HTR-8/SVneo (cell line): ENCODE measurements at places on chromosomes 2 and 18.

- DNase-seq, result no peak
Measured at GRCh38 chr2:98487101-98487805, 42.6 kb downstream of the INPP4A start.

DNA sequence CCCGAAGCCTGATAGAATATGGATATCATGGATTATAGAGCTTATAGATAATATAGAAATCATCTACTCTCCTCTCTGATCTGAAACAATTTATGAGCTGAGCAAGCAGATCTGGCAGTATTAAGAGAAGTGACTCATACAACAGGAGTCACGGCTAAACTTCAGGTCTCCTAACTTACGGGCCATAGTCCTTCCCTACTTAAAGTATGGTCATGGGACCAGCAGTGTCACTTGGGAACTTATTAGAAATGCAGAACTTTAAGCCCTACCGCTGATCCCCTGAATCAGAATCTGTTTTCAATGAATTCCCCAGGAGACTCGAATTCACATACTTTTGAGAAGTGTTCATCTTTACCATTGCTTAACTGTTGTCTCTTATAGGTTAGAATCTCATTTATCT is 195.7 kb upstream of the FANCL start:
- DNase-seq, result no peak

- DNase-seq, result no peak
Measured at GRCh38 chr18:36389811-36390581, 92.5 kb downstream of the FHOD3 start.

- DNase-seq, result no peak
Measured at GRCh38 chr18:38539371-38539770, 973.8 kb upstream of the CELF4 start.

DNA sequence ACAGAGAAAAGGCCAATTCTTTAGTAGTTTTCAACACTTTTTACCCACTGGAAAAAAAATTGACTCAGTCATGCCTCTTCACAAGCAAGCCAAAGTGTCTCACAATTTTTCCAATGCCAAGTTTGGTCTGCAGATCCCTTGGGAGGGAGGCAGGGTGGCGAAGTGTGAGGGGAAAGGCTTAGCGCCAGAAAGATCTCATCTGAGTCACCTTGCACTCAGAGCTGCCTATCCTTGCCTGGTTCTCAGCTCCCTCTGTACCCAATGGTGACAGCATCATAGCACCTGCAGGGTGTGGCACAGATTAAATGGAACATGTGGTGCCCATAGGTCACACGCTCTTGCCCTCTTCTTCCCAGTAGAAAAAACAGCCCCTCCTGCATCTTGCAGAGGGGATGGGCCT is 55.2 kb upstream of the GYPC start:
- no peak for DNase-seq

DNA sequence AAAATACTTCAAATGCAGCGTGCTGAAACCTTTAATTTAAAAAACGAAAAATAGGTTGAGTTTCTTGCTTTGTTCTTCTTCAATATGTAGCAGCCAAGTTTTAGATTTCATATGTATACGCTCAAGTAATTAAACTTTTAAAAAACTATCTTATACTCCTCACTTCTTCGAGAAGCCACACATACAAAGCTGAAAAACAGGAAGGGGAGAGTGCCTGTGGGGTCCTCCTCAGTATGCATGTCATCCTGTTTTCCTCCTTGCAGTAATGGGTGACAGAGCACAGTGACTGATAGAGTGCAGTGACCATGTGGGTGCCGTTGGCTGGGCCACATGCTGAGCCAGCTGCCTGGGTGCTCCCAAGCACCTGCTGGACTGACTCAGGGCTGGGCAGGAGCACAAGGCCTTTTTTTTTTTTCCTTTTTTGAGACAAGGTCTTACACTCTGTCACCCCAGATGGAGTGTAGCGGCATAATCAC is 33.3 kb downstream of the UXS1 start:
- no peak for DNase-seq

DNA sequence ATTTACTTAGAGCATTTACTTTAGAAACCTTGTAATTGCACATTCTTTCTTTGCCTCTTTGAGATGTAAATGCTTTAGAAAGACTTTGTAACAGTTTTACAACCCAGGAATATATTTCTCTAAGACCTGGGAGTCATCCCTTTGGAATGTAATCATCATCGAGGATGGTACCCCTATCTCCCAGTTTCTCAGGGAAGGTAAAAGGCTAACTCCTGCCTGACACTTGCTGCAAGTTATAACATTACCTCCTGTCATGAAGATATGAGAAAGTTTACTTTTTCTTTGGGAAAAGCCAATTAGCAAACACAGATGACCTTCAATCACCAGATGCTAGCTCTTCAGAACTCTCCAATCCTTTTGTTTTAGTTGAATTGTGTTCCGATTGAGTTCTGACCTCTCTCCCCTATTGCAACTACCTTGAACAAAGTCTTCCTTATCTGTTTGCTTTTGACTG is 420.3 kb upstream of the FSIP2 start:
- no peak for DNase-seq

DNA sequence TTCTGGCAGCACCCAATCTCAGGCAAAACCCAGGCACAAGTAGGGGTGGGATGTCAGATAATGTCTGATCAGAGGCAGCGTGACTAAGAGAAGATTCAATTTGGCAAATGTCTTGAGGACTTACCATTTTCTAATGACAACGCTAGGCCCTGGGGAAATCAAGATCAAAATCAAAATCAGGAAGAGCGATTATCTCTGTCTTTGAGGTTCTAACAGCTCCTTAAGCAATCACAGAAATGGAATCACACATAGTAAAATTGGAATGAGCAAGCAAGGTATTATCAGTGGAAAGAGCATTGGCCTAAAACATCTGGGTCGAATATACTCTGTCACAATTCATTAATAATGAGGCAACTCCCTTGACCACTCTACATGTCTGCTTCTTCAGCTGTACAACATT is 8.6 kb upstream of the SERPINB2 start:
- no peak for DNase-seq

GRCh38 chr2:187393211-187393610 is 54.8 kb downstream of the CALCRL start:
- no peak for DNase-seq

DNA sequence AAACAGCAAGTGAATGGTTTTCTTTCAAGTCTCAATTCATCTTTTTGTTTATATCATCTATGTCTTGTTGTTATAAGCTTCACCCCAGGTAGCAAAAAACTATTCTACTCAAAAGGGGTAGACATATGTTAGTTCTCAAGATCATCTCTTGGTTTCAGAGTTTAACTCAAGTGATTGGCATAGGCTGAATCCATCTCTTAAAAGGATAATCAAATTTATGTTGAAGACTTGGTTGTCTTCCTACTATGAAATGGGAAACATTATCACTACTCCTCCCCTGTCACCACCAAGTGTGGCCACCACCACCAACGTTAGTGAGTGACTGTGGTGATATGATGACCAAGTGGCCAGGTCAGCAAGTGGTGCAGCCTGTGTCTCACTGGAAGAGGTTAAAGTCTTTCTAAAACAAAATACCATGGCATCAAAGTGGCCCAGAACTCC is 1.5 kb downstream of the IL1B start:
- DNase-seq, result no peak

- no peak for DNase-seq
Measured at GRCh38 chr18:23722646-23723045, 33.4 kb downstream of the LAMA3 start.

DNA sequence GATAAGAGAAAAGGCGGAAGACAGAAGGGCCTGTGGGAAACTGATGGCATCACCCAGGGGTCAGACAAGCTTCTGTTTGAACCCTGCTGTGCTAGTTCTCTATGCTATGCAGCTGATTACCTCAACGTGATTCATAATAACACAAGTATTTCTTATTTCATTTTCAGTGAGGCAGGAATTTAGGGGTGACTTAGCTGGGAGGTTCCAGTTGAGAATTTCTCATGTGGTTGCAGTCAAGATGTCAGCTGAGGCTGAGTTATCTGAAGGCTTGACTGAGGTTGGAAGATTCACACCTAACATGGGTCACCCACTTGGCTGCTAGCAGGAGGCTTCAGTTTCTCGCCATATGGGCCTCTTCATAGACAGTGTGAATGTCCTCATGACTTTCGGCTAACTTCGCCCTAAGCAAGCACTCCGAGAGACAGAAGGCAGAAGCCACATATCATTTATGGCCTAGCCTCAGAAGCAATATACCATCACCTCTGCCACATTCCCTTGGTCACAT is 34.0 kb upstream of the TMEM131 start:
- DNase-seq, result no peak

DNA sequence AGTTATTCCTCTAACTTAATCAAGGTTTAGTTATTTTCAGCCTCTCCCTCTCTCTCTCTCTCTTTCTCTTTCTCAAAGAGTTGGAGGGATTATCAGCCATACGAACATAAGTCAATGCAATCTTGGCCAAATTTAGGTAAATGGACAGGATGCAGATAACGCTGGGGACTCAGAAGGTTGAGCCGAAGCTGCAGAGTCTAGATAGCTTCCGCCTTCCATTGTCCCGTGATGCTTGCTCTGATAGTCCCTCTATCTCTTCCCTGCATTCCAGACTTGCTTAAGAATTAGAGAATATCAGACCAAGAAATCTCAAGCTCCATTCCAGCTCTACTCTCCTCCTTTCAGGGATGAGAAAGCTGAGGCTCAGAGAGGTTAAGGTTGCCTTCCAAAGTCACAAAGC is 502.8 kb upstream of the TNP1 start:
- no peak for DNase-seq

GRCh38 chr18:58069099-58069498 is 25.1 kb downstream of the NEDD4L start:
- no peak for DNase-seq

DNA sequence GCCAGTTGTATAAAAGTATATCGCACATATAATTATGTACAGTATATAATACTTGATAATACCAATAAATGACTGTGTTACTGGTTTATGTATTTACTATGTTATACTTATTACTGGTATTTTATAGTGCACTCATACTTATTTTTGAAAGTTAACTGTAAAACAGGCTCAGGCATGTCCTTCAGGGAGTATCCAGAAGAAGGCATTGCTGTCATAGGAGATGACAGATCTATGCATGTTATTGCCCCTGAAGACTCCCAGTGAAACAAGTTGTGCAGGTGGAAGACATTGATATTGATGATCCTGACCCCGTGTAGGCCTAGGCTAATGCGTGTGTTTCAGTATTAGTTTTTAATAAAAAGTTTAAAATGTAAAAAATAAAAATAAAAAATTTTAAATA is 20.3 kb upstream of the ASXL3 start:
- no peak for DNase-seq
